ENCODE measurements at places on chromosomes 3 and 15.

DNA sequence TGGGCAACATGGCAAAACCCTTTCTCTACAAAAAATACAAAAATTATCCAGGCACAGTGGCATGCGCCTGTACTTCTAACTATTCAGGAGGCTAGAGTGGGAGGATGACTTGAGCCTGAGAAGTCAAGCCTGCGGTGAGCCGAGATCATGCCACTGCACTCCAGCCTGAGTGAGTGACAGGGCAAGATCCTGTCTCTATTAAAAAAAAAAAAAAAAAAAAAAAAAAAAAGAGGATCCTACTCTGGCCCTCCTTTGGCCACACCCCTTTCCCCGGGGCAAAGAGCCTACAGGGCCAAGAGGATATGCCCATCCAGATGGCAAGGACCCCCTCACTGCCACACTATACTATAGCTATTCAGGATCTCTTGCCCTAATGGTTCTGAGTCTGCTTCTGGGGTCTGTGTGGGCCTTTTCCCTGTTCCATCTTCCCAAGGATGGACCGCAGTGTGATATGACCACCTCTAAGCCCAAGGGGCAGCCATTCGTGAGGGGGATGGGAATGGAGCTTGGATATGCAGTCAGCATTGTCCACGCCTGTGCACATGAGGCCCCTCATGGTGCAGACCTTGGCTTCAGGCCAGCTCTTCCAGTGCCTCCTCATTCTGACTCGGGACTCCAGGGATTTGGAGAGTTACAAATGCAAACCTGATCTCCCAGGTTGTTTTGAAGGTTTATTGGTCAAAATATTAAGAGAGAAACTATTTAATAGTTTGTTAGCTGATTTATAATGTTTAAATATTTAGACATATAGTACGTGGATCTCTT lies 7.3 kb downstream of the TYRO3 start:
- DNase-seq, result no peak

DNA sequence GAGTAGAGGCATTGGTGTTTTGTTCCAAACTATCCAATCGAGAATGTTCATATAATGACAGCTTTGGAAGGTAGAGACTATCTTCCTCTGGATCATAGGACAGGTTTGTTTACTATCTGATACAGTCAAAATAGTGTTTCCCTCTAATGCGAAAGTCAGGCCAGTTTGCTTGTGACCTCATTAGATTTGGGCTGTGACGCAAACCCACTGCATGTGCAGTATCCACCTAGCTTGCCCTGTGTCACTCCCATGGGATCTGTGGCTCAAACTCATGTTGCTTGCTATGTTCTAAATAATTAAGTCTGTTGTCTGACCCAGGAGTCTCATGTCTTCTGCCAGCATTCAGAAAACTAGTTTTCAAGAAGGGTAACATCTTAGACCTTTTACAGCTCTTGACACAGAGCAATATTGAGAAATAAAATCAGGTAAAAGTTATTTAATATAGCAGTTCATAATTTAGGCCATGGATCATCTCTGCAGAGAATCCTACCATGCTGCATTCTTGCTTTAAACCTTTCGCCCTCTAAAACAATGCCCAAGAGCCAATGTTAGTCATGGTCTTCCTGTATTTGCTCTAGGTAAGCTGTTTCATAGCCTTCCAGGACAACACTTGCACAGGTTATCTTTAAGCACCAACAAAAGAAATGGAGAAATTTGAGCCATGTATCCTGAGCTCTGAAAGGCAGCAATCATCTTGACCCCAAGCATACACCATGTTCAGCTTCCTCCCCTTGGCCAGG lies 26.4 kb downstream of the NIT2 start:
- DNase-seq, result no peak

DNA sequence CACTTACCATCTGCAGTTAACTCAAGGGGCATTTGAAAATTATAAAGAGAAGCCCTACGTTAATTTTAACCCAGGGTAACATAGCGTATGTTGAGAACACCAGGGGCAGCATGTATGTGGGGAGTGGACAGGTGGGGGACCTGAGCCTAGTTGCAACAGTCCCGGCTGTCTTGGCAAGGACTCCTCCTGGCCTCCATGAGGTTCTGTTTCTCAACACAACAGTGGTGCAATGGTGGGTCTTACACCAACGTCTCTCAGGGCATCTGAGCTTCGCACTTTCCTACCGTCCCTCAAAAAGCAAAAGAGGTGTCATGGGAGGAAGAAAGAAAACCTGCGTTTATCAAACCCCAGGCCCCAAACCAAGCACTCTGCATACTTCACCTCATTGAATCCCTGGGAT lies 50.6 kb downstream of the MGLL start:
- DNase-seq, result no peak

DNA sequence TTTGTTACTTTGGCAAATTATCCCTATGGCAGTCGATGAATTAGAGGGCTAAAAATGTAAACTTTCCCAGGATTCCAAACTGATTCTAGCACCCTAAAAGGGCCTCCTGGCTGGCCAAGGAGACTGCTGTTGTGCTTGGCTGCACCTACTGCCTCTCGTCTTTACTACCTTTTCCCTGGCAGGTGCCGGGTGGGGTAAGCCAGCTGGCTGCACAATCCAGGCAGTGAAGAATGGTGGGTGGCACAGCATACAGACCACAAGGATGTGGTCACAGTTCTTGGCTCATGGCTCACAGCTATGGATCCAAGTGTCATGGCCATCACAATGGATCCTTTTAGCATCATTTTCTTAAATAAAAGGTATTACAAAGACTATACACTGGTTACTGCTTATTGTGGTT lies 20.7 kb upstream of the SLC25A26 start:
- DNase-seq, result no peak

DNA sequence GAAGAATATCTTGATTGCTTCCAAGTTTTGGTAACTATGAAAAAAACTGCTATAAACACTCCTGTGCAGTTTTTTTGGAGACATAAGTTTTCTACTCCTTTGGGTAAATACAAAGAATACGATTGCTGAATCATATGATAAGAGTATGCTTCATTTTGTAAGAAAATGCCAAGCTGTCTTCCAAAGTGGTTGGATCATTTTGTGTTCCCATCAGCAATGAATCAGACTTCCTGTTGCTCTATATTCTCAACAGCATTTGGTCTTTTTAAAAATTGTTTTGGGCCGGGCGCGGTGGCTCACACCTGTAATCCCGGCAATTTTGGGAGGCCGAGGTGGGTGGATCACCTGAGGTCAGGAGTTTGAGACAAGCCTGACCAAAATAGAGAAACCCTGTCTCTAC lies 14.5 kb downstream of the BTD start:
- DNase-seq, result no peak

- no peak for DNase-seq
Observed at GRCh38 chr3:49132437-49133225, at the start of gene LAMB2. LAMB2 (minus strand) TSS chr3:49133050; CDS start chr3:49132867, 183 bp downstream.

- DNase-seq, result no peak
Observed at GRCh38 chr15:25090073-25090733, 135.4 kb downstream of the SNRPN start.

- no peak for DNase-seq
Observed at GRCh38 chr3:130709671-130710070, 37.0 kb downstream of the PIK3R4 start.

GRCh38 chr3:23438657-23439056 lies 235.5 kb downstream of the UBE2E2 start:
- DNase-seq, result no peak

GRCh38 chr15:96888764-96889163 lies 558.3 kb downstream of the NR2F2 start:
- DNase-seq, result no peak

DNA sequence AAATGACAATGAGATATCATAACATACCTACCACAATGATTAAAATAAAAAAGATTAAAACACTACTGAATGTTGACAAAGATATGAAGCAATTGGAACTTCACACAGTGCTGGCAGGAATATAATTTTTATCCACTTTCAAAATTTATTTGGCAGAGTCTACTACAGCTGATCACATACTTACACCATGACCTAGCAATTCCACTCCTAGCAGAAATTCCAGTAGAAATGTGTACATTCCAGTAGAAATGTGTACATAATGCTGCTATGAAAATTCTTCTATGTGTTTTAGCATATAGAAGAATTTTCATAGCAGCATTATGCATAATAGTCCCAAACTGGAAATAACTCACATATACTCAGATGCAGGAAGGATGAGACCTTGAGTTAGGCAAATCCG lies 43.5 kb downstream of the IFT57 start:
- no peak for DNase-seq

DNA sequence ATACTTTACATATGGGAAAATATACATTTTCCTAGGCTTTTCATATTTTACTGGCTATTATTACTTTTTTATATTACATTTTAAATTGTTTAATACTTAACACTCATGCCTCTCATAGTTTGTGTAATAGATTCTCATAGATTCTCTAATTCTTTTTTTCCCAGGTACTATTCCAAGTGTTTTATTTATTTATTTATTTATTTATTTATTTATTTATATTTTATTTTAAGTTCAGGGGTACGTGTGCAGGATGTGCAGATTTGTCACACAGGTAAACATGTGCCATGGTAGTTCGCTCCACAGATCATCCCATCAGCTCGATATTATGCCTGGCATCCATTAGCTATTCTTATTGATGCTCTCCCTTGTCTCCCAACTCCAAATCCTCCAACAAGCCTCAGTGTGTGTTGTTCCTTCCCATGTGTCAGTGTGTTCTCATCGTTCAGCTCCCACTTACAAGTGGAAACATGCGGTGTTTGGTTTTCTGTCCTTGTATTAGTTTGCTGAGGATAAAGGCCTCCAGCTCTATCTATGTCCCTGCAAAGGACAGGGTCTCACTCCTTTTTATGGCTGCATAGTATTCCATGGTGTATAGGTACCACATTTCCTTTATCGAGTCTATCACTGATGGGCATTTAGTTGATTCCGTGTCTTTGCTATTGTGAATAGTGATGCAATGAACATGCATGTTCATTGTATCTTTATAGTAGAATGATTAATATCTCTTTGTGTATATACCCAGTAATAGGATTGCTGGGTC lies 205.4 kb upstream of the P2RY1 start:
- no peak for DNase-seq

- no peak for DNase-seq
Observed at GRCh38 chr3:118501152-118501551, 533.5 kb downstream of the IGSF11 start.

- DNase-seq, result no peak
Observed at GRCh38 chr3:71584394-71585011, 975 bp upstream of the FOXP1 start.

DNA sequence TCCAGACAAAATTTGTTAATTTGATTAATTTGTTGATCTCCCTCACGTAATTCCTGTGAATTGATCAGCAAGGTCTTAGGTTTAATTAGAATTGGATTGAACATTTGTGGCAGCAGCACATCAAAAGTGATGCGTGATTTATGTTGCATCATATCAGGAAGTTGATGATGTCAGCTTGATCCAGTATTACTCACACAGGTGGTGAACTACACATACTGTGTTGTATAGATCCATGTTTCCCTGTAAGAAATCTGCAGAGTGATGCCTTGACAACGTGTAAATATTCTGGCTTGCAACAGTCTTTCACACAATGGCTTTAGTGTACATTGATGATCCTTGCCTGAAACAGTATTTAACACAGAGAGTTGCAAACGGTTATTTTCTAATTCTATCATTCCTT lies 200.4 kb downstream of the ADAMTSL3 start:
- no peak for DNase-seq

GRCh38 chr3:157115069-157116006 lies 44.6 kb downstream of the CCNL1 start:
- no peak for DNase-seq

DNA sequence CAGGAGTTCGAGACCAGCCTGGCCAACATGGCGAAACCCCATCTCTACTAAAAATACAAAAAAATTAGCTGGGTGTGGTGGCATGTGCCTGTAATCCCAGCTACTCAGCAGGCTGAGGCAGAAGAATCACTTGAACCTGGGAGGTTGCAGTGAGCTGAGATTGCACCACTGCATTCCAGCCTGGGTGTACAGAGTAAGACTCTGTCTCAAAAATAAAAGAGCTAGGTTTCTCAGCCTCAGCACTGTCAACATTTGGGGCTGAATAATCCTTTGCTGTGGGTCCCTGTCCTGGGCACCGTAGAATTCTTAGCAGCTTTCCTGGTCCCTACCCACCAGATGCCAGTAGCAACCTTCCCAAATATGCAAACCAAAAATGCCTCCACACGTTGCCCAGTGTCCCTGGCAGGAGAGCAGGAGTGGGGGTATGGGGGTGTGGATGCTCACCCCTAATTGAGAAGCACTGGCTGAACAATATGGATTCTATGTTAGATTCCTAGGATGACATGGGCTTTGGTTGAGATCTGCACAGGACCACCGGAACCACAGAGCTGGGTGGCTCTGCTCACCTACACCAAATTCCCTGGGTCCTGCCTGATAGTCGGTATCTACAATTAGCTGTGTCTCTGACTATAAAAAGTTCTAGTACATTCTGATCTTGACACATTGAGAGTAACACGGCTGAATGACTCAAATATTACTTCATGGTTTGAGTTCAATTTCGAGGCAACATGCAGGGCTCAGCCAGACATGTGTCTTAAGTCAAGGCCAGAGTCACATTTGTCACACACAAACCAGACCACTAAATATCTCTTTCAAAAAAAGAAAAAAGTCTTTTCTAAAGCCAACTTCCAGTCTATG lies 577.0 kb upstream of the MDFIC2 start:
- no peak for DNase-seq

- no peak for DNase-seq
Observed at GRCh38 chr15:100981086-100981485, 61.9 kb downstream of the LRRK1 start.

DNA sequence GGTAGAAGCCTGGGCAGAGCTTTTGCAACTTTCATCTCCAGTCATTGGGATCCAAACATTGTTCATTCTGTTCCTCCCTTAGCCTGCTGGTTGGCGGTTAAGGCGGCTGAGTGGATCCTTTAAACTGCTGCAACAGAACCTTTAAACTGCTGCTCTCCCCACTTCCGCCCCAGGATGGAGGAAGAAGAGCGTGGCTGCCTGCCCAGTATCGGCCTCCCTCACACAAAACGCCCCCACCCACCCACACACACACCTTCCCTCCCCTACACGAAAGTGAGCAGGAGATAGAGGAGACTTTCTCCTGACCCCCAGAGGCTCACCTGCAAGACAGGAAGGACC lies 460 bp upstream of the ZMAT3 start:
- DNase-seq, result no peak

GRCh38 chr3:193971261-193971751 lies 164.6 kb upstream of the HES1 start:
- no peak for DNase-seq

- no peak for DNase-seq
Observed at GRCh38 chr15:29054171-29055045, 168.6 kb downstream of the APBA2 start.

DNA sequence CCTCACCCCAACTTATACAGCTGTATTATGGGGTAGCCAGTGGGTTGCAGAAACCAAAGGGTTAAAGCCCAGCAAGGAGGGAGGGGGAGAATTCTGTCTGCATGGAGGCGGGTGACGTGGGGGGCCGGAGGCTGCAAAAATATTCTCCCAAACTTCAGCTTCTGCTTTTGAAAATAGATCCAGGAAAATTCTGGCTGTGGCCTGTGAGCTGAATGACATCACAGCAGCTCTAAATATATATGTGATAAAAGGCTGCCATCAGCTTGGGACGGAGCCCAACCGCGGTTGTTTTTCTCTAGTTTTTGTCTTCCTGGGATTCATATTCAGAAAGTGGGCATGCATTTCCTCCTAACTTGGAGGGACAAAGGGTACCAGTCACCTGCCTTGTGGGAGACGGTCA lies 27.6 kb downstream of the MAPKAPK3 start:
- DNase-seq, result no peak
